Esophagus squamous epithelium (tissue), 5 donors: ENCODE measurements at places on chromosomes 4 and X. TPM values are rescaled to one million over a fixed set of nuclear protein-coding genes. Genes with fewer than 3 reads are reported as not detected.

PRSS12 gene
- total RNA-seq: 4.3 TPM

GABRG1 gene
- not detected for total RNA-seq

MAGEA6 gene
- total RNA-seq: not detected

NAP1L5 gene
- total RNA-seq: 3.1 TPM

VCX3A gene
- not detected for total RNA-seq

CXorf49 gene
- total RNA-seq: not detected

INTS6L gene
- 6.9 TPM for total RNA-seq

AR gene
- total RNA-seq: 4.6 TPM

ZFP92 gene
- total RNA-seq: 0.11 TPM

ADGRG4 gene
- 0.19 TPM for total RNA-seq

LGI2 gene
- 0.57 TPM for total RNA-seq

FMR1NB gene
- total RNA-seq: not detected

LIMCH1 gene
- total RNA-seq: 19.1 TPM

SPANXN2 gene
- total RNA-seq: not detected

POU4F2 gene
- total RNA-seq: not detected

PPEF1 gene
- not detected for total RNA-seq

CSN1S1 gene
- not detected for total RNA-seq

MGAT4D gene
- not detected for total RNA-seq

ZNF330 gene
- 27.5 TPM for total RNA-seq

SRD5A3 gene
- 28.1 TPM for total RNA-seq

GPR119 gene
- not detected for total RNA-seq

ESX1 gene
- not detected for total RNA-seq

DUX4 gene
- total RNA-seq: not detected

COL4A5 gene
- total RNA-seq: 17.2 TPM
